ENCODE measurements at places on chromosomes 1 and 21.

DNA sequence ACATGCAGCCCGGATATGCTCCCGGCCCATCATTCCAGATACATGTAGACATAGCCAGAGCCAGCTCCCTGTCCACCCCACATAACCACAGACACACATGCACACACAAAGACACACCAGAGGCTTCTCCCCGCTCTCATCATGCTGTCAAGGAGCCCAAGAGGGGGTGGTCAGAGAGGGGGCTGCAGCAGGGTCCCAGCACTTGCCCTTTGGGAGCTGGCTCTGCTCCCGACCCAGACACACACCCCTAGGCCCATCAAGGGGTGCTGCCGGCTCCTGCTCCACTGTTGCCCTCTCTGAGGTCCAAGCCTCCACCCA is 2.6 kb downstream of the PTAFR start:
- no peak for DNase-seq

- DNase-seq, result no peak
These were observed 12.6 kb downstream of the TRIM46 start for GRCh38 chr1:155186067-155186793.

DNA sequence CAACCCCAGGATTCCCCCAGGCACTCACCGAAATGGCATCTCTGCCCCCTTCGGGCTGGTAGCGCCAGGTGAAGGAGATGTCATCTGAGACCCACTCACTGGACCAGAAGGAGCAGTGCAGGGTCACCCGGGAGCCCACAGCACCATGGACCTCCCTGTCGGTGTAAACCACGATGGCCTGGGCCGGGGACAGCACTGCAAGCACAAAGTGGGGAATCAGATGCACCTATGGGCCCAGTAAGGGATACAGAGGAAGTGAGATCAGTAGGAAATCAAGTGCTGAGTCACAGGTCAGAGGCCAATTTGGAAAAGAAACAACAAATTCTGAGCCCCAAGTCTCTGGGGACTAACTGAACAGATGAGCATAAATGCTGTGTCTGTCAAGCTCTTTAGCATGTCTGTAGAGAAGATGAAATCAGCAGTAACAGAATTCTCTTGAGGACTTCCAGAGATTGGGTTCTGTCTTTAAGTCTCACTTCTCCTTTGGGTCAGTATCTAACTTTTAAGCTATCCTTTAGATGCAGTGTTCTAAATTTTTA is 2.5 kb downstream of the MPZ start:
- peak; percentile 68 for DNase-seq

DNA sequence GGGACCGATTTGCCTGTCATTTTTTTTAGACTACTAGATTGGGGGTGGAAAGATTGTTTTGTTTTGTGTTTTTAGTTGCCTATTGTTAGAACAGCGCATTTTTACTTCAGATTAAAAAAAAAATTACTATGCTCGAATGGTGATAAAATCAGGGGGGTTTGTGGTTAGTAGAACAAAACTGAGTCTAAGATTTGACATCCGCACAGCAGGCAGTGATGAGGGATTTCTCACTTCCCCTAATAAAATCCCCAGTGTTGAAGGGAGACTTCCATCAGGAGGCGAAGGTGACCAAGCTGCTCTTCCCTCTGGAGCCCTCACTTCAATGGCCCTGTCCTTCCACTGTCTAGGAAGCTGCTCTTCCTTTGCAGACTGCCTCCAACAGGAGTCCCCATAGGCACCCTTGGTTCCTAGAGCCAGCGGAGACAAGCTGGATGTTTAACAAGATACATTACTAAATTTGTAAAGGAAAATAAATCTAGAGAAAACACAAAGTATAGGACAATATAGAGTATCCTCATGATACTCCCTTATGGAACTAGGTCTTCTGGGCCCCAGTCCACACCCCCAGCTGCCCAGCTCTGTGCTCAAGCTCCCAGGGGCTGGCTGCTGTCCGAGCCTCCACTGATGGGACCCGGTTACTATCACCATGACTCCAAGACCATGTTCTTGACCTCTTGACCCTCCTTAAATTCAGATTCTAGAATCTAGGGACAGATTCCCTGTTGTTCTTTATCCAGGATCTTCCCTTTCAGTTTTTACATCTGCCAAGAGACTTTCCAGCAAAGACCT is 31.0 kb downstream of the TENT5C start:
- no peak for DNase-seq

DNA sequence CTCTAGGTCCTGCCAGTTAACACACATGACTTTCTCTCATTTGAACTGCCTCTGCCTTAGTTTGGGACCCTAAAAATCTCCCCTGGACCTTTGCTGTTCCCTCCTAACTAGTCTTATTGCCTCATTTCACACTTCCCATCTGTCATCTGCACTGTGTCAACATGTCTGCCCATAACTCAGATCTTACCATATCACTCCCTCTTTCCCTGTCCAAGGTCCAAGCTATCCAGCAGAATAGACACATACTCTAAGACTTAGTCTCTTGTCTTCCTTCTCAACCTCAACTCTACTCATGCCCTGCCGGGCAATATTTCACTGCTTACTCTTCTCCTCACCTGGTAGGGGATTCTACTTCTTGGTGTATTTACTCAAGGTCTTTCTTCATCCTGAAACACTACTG is 79.5 kb upstream of the DAB1 start:
- no peak for DNase-seq

GRCh38 chr1:180489976-180490375 is 12.4 kb downstream of the ACBD6 start:
- DNase-seq, result no peak

- DNase-seq, result no peak
These were observed 6.5 kb downstream of the SLAMF7 start for GRCh38 chr1:160745551-160745950.

DNA sequence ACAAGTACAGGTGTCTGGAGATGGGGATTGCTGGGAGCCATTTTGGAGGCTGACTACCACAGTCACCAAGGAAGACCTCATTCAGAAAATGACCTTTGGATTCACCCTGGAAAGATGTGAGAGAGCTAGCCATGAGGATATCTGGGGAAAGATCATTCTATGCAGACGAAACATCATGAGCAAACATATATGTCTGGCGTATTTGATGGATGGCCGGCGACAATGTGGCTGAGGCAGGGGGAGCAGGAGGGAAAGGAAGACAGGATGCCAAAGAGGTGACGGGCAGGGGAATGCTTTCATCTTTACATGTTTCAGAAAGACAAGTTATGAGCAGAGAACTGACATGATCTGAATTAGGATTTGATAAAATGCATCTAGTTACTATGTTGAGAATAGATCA is 61.5 kb upstream of the SOX13 start:
- DNase-seq, result no peak

DNA sequence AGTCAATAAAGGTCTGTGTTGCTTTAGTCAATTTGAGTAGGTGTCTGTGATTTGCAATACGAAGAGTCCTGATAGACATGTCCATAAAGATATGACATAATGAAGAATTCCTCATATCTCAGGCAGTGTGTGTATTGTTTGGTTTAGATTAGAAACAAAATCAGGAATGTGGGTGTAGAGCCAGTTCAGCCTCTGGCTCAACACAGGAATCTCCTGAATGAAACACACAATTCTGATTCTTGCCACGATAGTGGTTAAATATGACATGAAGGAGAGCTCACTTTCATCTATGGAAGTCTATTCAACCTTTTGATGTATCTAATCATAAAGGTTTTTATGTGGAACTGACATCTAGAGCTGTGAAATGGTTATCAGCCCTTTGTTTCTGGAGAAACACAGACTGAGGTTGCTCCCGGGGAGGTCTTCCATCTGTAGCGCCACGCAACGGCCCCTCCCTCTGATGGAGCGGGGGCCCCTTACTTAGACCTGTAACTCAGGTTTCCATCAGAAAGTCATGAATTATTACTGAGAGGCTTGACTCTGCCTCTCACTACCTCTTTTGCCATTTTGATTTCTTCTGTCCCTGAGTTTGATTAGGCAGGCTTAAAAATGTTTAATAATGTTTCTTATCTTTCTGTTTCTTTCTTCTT is 19.5 kb downstream of the TSPAN2 start:
- no peak for DNase-seq

DNA sequence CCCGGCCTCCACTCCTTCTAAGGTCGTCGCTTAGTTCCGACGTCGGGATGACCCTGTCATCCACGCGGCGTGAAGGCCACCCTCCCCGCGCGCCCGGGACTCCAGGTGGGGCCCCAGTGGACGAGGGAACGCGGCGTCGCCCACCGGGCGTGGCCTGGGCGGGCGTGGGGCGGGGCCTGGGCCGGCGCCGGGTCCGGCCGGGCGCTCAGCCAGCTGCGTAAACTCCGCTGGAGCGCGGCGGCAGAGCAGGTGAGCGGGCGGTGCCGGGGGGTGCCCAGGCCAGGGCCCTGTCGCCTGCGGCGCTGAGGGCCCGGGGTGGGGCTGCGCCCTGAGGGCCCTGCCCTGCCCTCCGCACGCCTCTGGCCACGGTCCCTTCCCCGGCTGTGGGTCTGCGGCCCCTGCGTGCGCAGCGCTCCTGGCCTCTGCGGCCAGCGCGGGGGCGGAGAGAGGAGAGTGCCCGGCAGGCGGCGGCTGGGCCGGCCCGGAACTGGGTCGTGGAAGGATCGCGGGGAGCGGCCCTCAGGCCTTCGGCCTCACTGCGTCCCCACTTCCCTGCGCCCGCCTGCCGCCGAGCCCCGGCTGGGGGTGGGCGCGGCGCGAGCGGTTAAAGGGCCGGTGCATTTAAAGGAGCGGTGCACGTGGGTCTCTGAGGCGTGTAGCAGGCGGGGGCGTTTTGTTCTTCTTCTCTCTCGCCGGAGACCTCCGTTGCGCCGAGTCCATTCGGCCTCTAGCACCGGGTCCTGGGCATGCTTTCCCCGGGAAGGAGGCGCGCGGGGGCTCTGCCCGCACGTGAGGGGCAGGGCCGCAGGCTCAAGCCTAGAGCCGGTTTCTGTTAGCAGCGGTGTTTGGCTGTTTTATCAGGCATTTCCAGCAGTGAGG is at the start of gene PSEN2:
Gene PSEN2 (plus strand): TSS at position 216 of the 879 bp plus-strand sequence. CDS start 11,292 bp downstream, outside the sequence.
- peak; percentile 85 for DNase-seq

- DNase-seq, result no peak
These were observed 625 bp upstream of the NEGR1 start for GRCh38 chr1:72283022-72283306.

DNA sequence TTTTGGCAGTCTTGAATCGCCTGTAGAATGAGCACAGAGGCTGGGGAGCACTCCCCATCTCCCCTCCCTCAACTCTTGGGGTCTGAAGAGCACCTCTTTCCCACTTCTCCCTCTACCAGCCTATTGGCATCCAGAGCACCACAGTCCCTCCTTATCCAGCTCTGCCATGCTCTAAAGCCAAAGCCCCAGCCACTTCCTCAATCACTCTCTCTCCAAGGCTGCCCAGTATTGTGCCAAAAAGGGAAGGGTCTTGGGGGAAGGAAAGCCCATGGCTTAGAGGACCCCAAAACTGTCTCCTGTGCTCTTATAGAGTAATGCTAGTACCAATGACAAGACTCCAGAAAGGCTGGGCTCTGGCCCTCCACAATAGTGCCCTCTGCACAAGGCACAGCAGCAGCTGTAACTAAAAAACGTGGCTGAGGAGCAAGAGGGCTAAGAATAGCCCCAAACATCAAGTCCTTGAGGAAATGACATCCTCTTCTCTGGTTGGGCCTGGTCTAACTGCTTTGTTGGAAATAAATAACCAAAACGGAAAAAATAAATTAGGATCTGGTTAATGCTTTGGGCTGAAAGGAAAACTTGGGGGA is 28.4 kb downstream of the SLC27A3 start:
- no peak for DNase-seq

DNA sequence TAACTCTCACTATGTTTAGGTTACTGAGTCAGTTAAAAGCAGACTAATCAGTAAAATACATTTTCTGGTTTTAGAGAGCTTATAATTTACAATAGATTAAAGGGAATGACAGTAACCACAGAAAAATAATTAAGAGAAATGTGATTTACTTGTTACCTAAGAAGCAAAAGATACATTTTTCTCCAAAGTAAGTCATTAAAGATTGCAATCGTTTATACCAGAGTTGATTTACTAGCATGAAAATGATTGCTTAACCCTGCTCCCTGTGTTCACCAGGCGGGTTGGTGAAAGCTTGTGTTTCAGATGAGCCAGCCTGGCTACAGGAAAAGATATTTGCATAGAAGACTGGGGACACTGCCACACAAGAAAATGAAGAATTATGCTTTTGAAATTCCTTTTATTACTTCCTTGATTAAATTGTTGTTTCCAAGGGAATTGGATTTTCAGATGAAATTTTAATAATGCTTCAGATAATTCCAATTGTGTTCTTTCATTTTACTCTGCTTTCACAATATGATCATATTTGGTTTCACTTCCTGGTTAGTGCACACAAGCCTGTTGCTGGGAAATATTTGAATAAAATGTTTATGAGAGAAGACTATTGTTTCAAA is 27.9 kb downstream of the LRRC8B start:
- DNase-seq, result no peak

DNA sequence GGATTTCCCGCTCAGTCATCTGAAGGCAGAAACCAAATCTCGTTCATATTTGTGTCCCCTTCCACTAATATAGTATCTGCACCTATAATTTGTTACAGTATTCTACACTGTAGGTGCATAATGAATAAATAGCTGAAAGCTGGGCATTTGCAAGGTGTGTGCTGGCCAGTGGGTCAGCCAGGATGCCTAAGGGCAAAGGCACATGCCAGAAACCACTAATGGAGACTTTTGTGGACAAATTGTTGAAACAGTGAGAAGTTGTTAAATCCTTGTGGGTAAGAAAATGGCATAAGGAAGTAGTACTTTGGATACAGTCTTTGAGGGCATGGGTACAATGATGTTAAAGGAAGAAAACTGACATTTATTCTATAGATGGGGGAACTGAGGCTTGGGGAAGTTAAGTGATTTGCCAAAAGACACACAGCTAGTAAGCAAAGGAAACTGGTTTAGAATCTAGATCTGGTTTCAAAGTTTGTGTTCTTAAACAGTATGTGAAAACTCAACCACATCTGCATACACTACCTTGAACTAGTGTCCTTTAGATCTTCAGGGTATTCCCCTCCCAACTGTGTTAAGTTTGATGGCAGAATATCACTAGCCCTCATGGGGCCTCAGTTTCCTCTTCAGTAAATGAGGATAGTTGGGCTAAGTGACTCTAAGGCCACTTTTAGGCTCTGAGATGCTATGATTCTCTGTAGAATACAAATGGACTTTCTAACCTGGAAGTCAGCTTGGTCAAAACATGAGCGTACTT is 26.5 kb upstream of the LRRC8C start:
- DNase-seq, result no peak

DNA sequence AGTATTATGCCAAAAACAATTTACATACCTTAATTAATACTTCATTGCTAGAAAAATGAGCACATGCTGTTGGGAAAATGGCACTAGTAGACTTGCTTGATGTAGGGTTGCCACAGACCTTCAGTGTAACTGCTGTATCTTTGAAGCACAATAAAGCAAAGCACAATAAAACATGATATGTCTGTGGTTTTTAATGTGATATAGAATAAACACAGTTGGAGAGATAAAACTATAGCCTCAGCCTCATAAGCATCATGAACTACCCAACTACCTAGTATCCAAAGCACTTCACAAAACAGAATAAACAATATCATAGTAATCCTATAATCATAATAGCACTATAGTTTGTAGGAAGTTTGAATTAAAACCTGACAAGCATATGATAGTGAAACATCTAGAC is 143.5 kb downstream of the SYT14 start:
- no peak for DNase-seq

- DNase-seq, result no peak
These were observed 199.4 kb upstream of the HMCN1 start for GRCh38 chr1:185534801-185535200.

Data from activated effector memory CD4-positive, alpha-beta T cell treated with anti-CD3 and anti-CD28 coated beads, Interleukin-2, amount 50 U/mL, for 16 hours (primary cell).